ENCODE measurements at places on chromosomes 6 and 20.

DNA sequence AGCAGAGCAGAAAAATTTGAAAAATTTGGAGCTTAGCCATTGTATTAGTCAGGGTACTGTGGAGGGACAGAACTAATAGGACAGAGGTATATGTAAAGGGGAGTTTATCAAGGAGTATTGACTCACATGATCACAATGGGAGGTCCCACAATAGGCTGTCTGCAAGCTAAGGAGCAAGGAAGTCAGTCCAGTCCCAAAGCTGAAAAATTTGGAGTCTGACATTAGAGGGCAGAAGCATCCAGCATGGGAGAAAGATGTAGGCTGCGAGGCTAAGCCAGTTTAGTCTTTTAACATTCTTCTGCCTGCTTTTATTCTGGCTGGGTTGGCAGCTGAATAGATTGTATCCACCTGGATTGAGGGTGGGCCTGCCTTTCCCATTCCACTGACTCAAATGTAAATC is 82.0 kb downstream of the SMPDL3A start:
- no peak for DNase-seq

DNA sequence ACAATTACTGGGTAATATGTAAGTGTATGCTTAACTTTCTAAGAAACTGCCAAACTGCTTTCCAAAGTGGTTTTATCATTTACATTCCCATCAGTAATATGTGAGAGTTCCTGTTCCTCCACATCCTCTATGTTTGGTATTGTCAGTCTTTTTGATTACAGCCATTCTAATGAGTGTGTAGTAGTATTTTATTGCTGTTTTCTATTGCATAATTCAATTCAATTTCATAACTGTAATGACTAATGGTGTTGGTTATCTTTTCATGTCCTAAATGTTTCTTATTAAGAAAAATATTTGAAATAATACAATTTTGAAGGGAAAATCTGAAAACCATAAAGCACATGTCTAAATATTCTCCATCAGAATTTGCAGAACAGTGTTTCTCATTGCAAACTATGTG is 119.3 kb downstream of the MAP3K7 start:
- DNase-seq, result no peak

GRCh38 chr6:110886555-110887167 is 12.1 kb downstream of the AMD1 start:
- no peak for DNase-seq

GRCh38 chr6:165345700-165346099 is 36.3 kb upstream of the C6orf118 start:
- no peak for DNase-seq

DNA sequence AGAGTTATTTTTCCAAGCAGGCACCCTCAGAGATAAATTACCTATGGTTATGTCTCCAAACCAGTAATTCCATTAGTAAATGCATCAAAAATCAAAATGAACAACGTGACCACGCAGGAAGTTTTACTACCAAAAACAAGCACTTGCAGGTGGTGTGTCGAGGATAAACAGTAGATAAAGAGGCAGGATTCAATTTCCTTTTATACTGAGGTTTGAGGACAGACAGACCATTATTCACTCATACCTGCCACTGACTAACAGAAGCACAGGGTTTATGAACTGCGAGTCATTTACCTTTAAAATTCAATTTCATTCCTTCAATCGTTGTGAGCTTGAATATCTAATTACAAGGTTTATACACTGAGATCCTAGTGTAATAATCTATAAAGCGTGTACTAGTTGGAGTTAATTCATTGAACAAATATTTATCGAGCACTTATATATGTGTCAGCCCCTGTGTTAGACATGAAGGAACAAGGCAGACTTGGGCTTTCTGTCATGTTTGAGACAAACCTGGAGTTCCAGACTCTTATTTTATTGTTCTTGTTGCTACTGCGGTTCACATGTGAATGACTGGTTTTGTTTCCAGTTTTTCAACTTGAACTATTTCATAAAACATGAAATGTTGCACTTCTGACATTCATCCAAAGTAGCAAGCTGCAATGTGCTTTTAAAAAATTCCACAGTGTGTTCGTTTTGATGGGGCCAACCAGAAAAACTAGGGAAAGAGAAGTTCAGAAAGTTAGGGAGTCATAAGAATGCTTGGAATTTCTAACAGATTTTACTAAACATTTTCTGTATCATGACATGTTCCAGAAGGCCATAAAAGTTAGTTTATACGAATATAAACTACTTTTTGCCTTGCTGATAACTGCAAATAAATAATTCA is 205.6 kb downstream of the UST start:
- DNase-seq, result no peak

DNA sequence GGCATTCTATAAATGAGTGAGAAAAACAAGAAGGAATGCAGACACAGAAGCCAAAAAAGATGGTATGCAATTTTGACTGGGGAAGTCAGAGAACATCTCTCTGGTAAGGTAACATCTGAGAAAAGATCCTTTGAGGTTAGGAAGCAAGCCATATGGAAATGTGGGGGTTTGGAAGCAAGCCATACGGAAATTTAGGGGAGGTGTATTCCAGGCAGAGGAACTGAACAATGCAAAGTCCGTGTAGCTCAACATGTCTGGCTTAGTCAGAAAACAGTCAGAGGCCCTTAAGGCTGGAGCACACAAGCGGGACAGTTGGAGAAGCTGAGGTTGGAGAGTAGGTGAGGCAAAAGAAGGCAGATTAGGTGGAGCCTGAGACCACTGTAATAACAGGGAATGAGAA is 35.3 kb downstream of the RALGAPA2 start:
- no peak for DNase-seq

- no peak for DNase-seq
These were observed 6.1 kb downstream of the PTPRT start for GRCh38 chr20:43183536-43184070.

GRCh38 chr6:141510803-141511202 is 621.9 kb upstream of the GJE1 start:
- DNase-seq, result no peak

DNA sequence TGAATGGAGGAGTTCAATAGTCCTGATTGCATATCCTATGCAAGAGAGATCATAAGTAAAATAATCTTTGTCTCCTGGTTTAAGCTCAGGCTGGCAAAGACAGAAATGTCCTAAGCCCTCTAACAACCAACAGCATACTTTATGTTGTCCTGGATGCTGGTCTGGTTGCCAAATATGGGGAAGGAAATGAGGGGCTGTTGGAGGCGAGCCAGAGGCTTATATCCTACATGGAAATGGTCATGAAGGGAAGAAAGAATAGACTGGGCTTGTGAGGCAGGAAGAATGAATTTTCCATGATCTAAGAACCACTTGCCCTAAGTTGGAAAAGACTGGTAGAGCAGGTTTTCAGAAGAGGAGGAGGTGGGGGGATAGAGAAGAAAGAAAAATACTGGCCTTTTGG is 237.1 kb downstream of the SMOC2 start:
- DNase-seq, result no peak

- no peak for DNase-seq
These were observed 24.5 kb upstream of the RPP40 start for GRCh38 chr6:5028301-5028700.

DNA sequence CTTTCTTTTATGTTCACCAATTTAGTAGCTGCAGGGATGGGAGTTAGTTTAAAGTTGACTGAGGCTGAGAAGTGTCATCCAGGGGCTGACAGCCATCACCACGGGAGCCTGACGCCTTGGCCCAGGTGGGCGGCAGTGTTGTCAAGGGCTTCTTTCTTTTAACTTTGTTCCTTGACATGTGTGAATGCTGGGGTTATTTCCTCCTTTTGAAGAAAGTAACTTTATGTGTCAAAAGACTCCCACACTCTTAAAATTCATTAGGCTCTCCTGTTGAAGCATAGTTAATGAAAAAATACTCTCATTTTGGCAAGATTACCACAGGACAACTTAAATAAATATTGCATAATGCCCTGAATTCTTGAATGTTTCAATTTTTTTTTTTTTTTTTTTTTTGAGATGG is 50.0 kb downstream of the SASH1 start:
- no peak for DNase-seq

- DNase-seq, result no peak
These were observed 31.3 kb upstream of the E2F3 start for GRCh38 chr6:20370393-20370792.

DNA sequence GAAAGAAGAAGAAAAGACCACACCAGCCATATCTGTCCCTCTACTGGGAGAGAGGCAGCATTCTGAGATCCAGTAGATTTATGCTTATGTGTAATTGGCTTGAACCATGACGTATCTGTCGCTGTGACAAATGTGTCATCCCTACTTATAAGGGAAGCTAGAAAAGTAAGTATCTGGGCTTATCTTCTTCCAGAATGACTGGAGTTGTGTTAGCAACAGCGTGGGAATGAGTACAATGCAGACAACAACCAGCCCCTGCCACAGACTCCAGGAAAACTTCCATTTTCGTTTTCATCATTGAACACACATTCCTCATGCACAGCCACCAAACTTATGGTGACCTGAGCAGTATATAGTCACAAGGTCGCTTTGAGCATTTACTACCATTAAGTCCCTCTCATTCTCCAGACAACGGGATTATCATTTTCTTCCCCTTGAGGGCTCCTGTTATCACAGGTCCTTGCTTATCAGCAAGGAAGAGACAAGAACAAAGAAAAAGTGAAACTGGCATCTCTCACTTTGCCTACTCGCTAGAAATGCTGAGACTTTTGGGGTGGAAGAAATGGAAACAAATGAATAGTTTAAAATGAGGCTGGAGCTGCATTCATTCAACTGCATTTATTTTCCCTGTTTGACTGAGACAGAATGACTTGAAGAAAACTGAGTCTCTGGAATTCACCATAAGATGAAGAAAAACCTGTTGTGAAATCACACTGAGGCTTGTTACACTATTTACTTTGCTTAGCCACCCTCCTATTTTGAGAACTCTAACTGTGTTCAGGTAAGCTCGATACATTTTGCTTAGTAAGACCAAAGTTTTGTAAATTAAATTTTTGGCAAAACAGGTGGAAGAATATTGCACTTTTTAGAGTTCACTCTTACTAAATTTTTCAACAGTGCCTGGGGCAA is 149.3 kb upstream of the FOXQ1 start:
- DNase-seq, result no peak

GRCh38 chr6:2129182-2129621 is 116.2 kb downstream of the GMDS start:
- no peak for DNase-seq

DNA sequence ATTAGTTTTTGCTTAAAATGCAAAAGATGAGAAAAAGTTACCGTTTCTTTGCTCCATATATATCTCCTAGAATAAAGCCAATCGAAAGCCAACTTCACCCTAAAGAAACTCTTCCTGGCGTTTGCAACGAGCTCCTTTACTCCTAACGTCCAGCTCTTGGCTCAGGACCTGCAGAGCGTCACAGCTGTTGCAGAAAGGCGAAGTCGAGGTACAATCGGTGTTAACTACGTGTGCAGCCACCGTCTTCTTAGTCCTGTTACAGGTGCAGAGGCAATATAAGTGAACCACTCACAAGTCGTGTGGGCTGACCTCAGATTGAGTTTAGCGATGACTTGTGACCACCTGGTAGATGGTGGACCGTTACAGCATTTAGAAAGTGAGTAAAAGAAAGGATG is 113.1 kb downstream of the TRIM27 start:
- no peak for DNase-seq

Data from pulmonary artery endothelial cell (primary cell).